ENCODE measurements at places on chromosomes 16 and 17. TPM values are rescaled to one million over a fixed set of nuclear protein-coding genes. Genes with fewer than 3 reads are reported as not detected.
A peak's percentile ranks its signal among the peaks of the same experiment; 100 is the strongest.

DNA sequence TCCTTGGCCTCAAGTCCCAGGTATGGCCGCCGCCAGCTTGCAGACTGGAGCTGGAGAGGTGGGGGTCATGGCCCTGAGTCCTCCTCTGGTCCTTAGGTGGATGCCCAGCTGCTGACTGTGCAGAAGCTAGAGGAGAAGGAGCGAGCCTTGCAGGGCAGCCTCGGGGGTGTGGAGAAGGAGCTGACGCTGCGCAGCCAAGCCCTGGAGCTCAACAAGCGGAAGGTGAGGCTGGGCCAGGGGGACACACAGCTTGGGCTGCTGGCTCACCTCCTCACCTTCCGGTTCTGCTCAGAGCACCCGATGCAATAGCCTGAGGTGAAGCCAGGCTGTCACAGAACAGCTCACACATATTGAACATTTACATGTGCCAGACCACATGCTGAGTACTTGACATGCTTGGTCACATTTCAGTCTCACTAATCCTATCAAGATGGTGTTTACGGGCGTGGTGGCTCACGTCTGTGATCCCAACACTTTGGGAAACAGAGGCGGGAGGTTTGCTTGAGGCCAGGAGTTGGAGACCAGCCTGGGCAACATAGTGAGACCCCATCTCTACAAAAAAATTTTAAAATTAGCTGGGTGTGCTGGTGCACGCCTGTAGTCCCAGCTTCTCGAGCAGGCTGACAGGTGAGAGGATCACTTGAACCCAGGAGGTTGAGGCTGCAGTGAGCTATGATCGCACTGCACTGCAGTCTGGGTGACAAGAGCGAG is 7.4 kb downstream of the RNF40 start:
- no peaks in the 10 kb centered on the region for H3K4me1 ChIP-seq
- H3K36me3 ChIP-seq = peaks cover 59% of the 10 kb centered on the region
- no peak overlapping the region for H3K27ac ChIP-seq
- no peak overlapping the region for H3K4me3 ChIP-seq
- no peak for DNase-seq

GRCh38 chr17:9266031-9266680 is 244.8 kb downstream of the NTN1 start:
- no peaks in the 10 kb centered on the region for H3K27me3 ChIP-seq
- H3K4me1 ChIP-seq = no peaks in the 10 kb centered on the region
- H3K27ac ChIP-seq = no peak overlapping the region

SLC52A1 gene
- 0.17 TPM for total RNA-seq

DNA sequence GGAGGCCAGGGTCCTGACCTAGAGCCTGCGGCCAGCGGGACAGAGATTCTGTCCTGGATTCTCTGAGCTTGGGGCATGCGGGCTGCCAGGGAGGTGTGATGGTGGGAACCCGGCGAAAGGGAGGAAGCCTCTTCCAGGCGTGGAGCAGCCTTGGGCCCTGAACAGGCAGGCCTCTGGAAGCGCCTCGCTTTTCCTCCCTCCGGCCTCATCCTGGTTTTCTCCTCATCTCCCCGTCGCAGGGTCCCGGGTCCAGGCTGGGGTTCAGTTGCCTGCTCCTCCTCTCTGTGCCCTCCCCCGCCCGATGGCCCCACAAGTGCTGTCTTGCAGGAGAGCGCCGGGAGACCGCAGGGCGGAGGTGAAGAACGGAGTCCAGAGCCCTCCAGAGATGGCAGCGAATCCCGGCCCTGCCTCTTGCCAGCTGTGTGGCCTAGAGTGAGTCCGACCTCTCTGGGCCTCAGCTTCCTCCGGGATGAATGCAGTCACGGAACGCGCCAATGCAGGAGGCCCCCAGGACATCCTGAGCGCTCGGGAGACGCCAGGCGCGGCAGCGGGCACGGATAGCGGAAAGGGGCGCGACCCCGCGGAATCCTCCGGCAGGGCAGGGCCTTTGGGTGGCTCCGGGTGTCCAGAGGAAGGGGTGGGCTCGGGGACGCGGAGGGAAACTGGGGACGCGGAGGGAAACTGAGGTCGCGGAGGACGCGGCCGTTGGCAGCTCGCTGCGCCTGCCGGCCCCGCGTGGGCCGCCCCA is 553 bp upstream of the RAB11FIP4 start:
- no peaks in the 10 kb centered on the region for H3K27me3 ChIP-seq
- H3K36me3 ChIP-seq = no peaks in the 10 kb centered on the region
- H3K27ac ChIP-seq = no peak overlapping the region
- DNase-seq = peak; percentile 69

GRCh38 chr17:55773671-55774070 is 22.8 kb downstream of the PCTP start:
- H3K4me1 ChIP-seq = no peaks in the 10 kb centered on the region
- H3K4me3 ChIP-seq = no peak overlapping the region
- DNase-seq = no peak
- H3K27me3 ChIP-seq = no peaks in the 10 kb centered on the region

BICDL2 gene
- total RNA-seq = 13.5 TPM

Measured in H9 (cell line).